ENCODE measurements at places on chromosomes 2 and 18. TPM values are rescaled to one million over a fixed set of nuclear protein-coding genes. Genes with fewer than 3 reads are reported as not detected.

- no peak for DNase-seq
Observed at GRCh38 chr2:102660070-102660469, 40.7 kb downstream of the SLC9A2 start.

GRCh38 chr18:21099442-21099841 lies 12.2 kb downstream of the ROCK1 start:
- DNase-seq = no peak

Gene THSD7B
- 4.0 TPM for total RNA-seq

Gene COL3A1
- total RNA-seq = 20,765 TPM

Gene CTAGE1
- total RNA-seq = not detected

Gene WNT10A
- 1.9 TPM for total RNA-seq

Gene SERPINB12
- total RNA-seq = not detected
